ENCODE measurements at places on chromosomes 6 and 20.

- DNase-seq, result no peak
Measured at GRCh38 chr20:62716198-62716940, 7.7 kb downstream of the NTSR1 start.

- no peak for DNase-seq
Measured at GRCh38 chr20:45913116-45913515, 1.2 kb upstream of the PLTP start.

- no peak for DNase-seq
Measured at GRCh38 chr6:129593233-129593564, 116.8 kb downstream of the ARHGAP18 start.

- DNase-seq, result no peak
Measured at GRCh38 chr20:56855708-56856107, 226.6 kb downstream of the TFAP2C start.

GRCh38 chr20:415820-416322 lies 7.8 kb downstream of the RBCK1 start:
- no peak for DNase-seq

- no peak for DNase-seq
Measured at GRCh38 chr20:63735859-63736718, at the start of gene LIME1. TSS of gene LIME1 (plus strand) at chr20:63736664. CDS start at chr20:63737550, 886 bp downstream.

- DNase-seq, result no peak
Measured at GRCh38 chr20:31842471-31843157, 2.8 kb downstream of the FOXS1 start.

- DNase-seq, result no peak
Measured at GRCh38 chr6:88493717-88494116, 327.6 kb upstream of the CNR1 start.

- DNase-seq, result no peak
Measured at GRCh38 chr6:158552055-158552795, 7.7 kb upstream of the TMEM181 start.

- no peak for DNase-seq
Measured at GRCh38 chr6:104472021-104472901, 387.5 kb downstream of the HACE1 start.

- DNase-seq, result no peak
Measured at GRCh38 chr6:112007805-112008204, 46.1 kb upstream of the CCN6 start.
